Activated CD4-positive, alpha-beta memory T cell treated with anti-CD3 and anti-CD28 coated beads, Interleukin-2, amount 10 ng/mL, durations not matched to agents 7 days and 5 days (primary cell): ENCODE measurements at places on chromosomes 4 and X.
A peak's percentile ranks its signal among the peaks of the same experiment; 100 is the strongest.

- DNase-seq, result no peak
Measured at GRCh38 chrX:40854242-40854641, 118.9 kb upstream of the MED14 start.

DNA sequence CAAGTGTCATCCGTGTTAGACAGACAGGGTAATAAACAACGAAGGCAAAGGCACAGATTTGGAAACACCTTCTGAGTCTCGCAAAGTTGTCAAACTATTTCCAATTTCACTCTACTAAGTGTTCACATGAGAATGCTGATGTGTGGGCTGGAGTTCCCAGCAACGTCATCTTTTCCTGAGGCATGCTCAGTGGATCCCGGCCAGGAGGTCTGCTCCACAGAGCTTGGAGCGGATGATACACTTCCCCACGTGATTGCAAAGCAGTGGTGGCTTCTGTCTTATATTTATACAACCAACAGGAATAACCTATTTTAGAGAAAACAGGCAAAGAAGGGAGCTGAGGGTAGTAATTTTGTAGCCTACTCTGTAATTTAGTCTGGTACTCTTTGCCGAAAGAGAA lies 40.1 kb upstream of the PDK3 start:
- DNase-seq, result no peak

GRCh38 chrX:17591741-17592110 lies 145.6 kb upstream of the SCML1 start:
- no peak for DNase-seq

- no peak for DNase-seq
Measured at GRCh38 chr4:18973296-18973695, 951.7 kb upstream of the LCORL start.

GRCh38 chrX:57070185-57070984 lies 51.0 kb downstream of the SPIN2B start:
- DNase-seq, result no peak

DNA sequence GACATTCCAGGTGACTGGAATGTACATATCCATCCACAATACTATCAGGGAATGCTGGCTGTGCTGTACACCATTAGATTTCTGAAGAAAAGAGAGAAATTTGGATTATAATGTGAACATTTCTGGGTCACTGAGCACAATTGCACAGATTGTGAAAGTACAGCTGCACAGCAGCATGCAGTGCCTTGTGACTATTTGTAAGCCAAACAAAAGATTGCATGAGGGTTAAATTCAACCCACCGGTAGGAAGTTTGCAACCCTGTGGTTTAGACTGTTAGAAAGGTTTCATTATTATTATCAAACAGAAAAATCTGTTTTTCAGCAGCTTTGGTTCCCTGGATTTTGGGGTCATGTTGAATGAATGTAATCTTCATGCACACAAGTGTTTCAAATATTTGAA lies 24.5 kb downstream of the DDIT4L start:
- DNase-seq, result no peak

DNA sequence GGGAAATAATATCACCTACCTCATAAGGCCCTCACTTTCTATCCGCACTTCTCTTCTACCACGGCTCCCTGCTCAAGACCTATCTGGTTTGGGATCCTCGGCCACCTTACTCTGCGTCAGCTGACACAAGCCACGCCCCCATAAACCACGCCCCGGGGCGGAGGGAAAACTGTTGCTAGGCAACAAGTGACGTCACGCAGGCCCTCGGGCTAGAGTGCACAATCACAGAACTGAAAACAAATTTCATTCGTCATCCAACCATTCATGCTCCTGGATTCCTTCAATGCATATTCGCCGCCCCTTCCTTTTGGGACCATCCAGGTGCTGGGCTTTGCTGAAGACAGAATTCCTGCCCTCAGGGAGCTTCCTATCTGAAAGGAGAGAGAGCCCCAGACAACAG lies 66.3 kb downstream of the SMC1A start:
- DNase-seq, result no peak

DNA sequence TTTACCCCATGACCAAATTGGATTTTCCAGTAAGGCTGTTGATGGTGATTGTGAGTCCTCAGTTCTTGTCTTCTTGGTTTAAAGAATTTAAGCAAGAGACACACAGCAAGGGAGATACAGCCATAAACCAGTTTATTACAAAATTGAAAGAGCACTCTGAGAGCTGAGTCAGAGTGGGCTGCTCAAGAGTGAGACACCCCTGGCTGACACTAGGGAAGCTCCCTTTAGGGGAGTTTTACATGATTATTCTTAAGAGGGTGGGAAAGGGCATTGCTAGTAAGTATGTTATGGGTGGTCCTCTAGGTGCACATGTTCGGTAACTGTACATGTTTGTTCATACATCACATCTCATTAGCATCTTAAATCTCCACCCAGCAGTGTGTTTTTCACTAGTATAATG lies 18.8 kb upstream of the ZNF81 start:
- DNase-seq, result no peak

GRCh38 chr4:74237425-74237966 lies 70.8 kb upstream of the EPGN start:
- no peak for DNase-seq

DNA sequence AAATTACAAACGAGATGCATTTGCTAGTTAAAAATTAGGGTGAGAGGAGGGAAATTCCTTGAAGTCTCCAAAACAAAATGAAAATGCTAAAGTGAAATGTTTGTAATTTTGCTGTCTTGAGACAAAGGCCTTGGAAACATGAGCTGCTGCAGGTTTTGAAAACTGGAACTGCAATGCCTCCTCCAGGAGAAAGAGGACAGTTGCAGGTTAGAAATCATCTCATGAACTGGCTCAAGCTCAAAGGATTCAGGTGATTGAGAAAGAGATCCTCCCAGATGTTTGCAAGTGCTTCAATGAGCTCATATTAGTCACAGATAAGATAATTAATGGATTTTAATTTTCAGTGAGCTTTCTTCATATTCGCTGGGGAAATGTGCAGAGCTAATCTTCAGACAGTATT lies 32.4 kb downstream of the SMPX start:
- no peak for DNase-seq

GRCh38 chr4:105236202-105236915 lies 89.7 kb downstream of the TET2 start:
- DNase-seq, result no peak

GRCh38 chrX:150680974-150681373 lies 12.2 kb upstream of the MTMR1 start:
- DNase-seq, result peak; percentile 18

- peak; percentile 18 for DNase-seq
Measured at GRCh38 chrX:103629318-103630170, 769 bp downstream of the TCEAL1 start.

- DNase-seq, result no peak
Measured at GRCh38 chrX:108439426-108439942, at the start of gene COL4A5. COL4A5 (plus strand) TSS chrX:108439838; CDS start chrX:108440126, 288 bp downstream.

DNA sequence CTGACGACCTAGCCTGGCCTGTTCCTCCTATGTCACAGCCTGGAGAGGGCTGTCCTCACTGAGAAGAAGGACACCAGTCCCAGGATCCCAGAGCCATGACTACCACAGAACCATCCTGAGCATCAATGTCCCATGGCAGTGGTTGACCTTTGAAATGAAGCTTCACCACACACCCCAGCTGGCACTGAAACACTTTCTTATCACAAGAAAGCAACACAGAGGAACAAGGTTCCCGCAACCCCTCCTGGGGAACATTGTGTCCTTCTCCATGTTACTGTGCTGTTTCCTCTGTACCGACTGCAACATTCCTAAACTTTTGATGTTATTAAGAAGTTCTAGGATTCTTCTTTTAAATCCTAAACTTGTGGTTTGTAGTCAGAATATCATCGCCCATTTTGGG lies 21.2 kb upstream of the FAM156A start:
- DNase-seq, result no peak

DNA sequence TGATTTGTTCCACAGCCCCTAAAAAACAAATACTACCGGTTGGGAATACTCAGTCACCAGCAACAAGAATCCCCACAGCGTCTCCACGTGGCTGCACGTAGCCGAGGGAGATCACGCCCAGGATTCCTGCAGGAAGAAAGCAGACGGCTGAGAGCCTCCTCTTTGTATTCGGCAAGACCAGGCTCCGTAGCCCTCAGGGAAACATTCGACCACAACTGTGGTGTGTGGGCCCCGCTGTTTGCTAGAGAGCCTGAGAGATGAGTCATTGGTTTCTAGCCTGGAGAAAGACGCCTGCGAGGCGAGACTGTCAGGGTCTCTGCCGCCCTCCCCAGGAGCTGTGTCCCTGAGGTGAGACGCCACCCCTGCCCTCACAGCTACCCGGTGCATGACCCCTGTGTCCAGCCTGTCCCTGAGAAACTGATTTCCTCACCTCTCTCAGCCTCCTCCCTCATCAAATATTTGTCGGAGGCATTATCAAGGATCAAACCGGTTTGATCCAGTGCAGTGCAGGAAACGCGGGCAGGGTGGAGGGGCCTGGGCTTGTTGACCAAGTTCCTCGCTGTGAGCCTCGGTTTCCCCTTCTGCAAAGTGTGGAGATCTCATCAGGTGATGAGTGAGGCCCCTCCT lies 4.7 kb upstream of the S100P start:
- peak; percentile 91 for DNase-seq
